Large intestine (tissue), 12 donors: ENCODE measurements at places on chromosomes 2 and 18. TPM values are rescaled to one million over a fixed set of nuclear protein-coding genes. Genes with fewer than 3 reads are reported as not detected.

The TMEM18 gene
- polyA plus RNA-seq: 34.9 TPM

The CHAC2 gene
- polyA plus RNA-seq: 4.7 TPM

- H3K4me1 ChIP-seq: no peaks in the 10 kb centered on the region
- H3K4me3 ChIP-seq: no peak overlapping the region
- H3K36me3 ChIP-seq: no peaks in the 10 kb centered on the region
- DNase-seq: no peak
- no peak overlapping the region for H3K27ac ChIP-seq
These were observed 97.1 kb downstream of the ITGA4 start for GRCh38 chr2:181554061-181554830.

GRCh38 chr2:172813314-172813888, 77.8 kb downstream of the RAPGEF4 start:
- H3K4me3 ChIP-seq: no peak overlapping the region
- H3K27ac ChIP-seq: no peak overlapping the region
- no peaks in the 10 kb centered on the region for H3K27me3 ChIP-seq
- no peaks in the 10 kb centered on the region for H3K4me1 ChIP-seq
- no peak for DNase-seq

DNA sequence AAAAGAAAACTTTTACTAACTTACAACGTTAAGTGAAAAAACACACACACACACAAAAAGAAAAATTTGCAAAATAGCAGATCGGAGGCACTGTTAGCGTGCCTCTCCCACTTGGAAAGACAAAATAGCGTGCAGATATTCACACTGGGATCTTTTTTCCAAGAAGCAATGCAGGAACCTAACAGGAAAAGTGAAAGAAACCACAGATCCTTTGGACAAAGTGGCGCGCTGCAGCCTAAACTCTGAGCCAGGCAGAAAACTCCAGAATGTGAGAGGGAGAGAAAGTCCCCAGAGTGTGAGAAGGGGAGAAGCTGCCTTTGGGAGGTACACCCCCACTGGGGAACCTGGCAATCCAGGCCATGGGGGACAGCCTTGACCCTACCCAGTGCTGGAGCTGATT, 70.7 kb upstream of the SERPINE2 start:
- no peak for DNase-seq
- H3K4me1 ChIP-seq: no peaks in the 10 kb centered on the region
- H3K4me3 ChIP-seq: no peak overlapping the region
- no peaks in the 10 kb centered on the region for H3K27me3 ChIP-seq
- no peaks in the 10 kb centered on the region for H3K36me3 ChIP-seq
- H3K27ac ChIP-seq: no peak overlapping the region

DNA sequence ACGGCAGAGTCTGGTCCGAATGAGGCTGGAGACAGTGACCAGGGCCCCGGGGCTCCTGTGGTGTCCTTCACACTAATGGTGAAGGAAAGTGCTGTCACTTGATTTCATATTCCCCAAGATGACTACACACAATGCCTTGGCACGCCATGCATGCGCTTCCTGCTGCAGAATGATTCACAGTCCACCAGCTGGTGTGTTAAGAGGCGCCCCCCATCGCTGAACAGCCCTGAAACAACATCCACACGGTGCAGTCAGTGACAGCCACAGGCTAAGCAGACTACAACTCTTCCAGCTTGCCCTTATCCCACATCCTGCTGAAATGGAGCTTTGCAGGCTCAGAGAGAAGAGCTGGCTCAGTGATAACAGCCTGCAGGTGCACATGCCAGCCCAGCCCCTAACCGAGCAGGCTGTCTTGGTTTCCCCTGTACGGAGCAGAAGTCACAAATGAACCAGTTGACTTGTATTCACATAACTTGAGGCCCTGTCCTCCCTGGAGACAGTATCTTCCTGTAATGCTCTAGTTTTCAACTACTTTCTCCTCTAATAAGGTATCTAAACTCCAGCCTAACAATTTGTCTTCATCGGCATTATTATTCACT, 24.3 kb upstream of the CDH20 start:
- H3K36me3 ChIP-seq: no peaks in the 10 kb centered on the region
- H3K4me3 ChIP-seq: no peak overlapping the region
- no peaks in the 10 kb centered on the region for H3K27me3 ChIP-seq
- H3K27ac ChIP-seq: no peak overlapping the region
